NCI-H460 (cell line): ENCODE measurements at places on chromosomes 2 and 18.
A peak's percentile ranks its signal among the peaks of the same experiment; 100 is the strongest.

DNA sequence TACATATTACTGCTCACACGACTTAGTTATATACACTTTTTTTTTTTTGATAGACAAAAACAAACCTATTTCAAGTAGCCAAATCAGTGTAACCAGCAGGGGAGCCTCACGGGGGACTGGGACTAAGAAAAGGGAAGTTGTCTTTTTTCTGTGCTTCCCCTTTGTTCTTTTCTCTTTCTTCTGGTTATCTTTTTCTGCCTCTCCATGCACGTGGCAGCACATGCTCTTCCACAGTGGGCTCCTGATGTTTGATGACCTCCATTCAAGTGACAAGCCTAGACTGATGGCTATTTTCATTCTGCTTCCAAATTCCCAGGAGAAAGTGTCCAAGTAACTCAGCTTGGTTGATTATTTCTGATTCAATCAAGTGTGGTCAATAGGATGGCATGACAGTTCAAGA, 98.2 kb upstream of the STK39 start:
- no peak for DNase-seq

DNA sequence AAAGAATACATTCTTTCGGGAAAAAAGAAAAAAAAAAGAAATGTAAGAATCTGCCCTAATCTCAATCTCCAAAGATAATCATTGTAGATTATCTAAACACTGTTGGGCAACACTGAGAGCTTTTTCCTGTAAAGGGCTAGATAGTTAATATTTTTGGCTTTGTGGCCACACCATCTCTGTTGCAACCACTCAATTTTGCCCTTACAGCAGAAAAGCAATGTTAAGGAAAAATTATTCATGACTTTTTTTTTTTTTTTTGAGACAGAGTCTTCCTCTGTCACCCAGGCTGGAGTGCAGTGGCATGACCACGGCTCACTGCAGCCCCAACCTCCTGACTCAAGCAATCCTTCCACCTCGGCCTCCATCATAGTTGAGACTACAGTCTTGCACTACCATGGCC, 17.3 kb upstream of the FZD5 start:
- no peak for DNase-seq

GRCh38 chr18:44526705-44527415, 153.8 kb upstream of the SETBP1 start:
- no peak for DNase-seq

- DNase-seq = no peak
Measured at GRCh38 chr18:76131738-76132137, 363.3 kb downstream of the ZNF516 start.

- no peak for DNase-seq
Measured at GRCh38 chr2:42293019-42293418, 68.0 kb downstream of the COX7A2L start.

DNA sequence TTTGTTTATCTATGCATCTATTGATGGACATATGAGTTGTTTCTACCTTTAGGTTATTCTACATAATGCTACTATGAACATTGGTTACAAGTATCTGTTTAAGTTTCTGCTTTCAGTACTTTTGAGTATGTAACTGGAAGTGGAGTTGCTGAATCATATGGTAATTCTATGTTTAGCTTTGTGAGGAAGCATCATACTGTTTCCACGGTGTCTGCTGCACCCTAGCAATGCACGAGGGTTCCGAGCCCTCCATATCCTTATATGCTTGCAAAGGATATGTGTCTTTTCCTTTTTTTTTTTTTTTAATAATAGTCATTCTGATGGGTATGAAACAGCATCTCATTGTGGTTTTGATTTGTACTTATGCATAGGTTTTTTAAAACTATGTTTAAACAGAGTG, 83.7 kb downstream of the FMNL2 start:
- DNase-seq = peak; percentile 25

- DNase-seq = no peak
Measured at GRCh38 chr18:78856569-78857313, 122.9 kb upstream of the SALL3 start.

DNA sequence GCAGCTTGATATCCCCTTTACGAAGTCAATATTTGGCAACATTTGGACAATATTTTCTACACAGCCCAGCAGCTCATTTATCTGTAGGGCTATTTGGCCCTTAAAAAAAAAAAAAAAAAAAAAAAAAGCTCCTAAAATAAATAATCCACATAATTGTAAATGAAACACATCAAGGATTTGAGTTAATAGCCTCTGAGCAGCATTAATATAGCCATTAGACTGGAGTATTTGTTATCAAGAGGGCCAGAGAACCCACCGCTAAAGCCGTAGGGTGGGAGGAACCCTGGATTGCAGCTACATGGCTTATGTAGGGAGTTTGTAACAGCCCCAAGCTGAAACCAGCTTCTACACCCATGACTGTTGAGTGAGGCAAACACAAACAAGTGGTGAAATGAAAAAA, 84.5 kb downstream of the RNF152 start:
- DNase-seq = no peak

GRCh38 chr18:33424266-33424946, 16.1 kb downstream of the CCDC178 start:
- DNase-seq = no peak

DNA sequence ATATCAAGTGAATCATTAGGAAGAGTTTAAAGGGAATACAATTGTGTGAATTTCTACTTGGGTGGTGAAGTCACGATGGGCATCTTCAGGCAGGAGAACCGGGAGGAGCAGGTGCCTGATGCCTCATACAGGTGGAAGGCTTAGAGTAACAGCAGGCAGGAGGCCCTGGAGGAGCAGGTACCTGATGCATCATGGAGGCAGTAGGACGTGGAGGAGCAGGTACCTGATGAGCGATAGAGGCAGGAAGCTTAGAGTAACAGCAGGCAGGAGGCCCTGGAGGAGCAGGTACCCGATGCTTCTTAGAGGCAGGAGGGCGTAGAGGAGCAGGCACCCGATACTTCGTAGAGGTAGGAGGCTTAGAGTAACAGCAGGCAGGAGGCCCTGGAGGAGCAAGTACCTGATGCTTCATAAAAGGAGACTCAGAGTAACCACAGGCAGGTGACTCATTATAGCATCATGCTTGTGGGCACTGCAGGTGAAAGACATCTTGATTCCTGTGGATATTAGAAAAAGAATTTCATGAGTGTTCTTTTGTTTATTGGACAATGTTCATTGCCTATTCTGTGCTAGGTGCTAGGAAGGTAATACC, 133.9 kb downstream of the ATP9B start:
- no peak for DNase-seq
